Right forelimb (tissue), 1 donor: ENCODE measurements at places on chromosomes 13 and 19.
A peak's percentile ranks its signal among the peaks of the same experiment; 100 is the strongest.

DNA sequence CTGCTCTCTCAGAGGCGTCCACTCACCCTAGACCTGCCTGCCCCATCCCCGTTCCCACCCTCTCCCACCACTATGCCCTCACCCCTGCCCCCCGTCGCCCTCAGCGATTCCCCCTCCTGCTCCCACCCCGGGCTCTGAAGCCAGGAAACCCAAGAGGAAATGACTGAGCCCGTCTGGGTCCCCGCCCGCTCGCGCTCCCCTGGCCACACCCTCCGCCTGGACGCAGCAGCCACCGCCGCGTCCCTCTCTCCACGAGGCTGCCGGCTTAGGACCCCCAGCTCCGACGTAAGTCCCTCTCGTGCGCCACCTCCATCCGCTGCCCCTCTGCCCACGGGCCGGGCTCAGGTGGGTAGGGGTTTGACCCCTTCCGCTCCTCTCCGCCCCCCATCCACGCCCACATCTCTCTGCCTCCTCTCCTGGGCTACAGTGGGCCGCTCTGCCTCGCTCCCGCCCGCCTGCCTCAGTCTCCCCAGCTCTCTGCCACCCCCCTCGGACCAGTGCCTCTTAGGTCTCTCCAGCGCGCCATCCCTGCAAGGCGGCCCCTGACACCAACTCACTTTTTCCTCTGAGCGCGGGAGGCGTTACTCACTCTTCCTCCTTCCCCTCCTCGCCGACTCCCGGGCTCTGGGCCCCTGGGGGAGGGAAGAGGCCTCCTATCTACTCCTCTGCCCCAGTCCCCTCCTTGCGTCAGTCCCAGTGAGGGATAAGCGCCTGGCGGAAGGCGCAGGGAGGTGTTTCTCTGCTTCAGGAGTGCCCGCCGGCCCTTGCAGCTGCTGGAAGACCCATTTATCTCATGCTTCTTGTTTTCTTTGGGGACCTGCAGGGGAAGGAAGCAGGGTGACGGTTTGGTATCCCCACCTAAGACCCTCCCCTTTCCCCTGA is at the start of gene FXYD5:
FXYD5 (plus strand) TSS at position 211 of the 882 bp plus-strand sequence. CDS start 816 bp downstream, outside the sequence.
- DNase-seq: peak; percentile 68

DNA sequence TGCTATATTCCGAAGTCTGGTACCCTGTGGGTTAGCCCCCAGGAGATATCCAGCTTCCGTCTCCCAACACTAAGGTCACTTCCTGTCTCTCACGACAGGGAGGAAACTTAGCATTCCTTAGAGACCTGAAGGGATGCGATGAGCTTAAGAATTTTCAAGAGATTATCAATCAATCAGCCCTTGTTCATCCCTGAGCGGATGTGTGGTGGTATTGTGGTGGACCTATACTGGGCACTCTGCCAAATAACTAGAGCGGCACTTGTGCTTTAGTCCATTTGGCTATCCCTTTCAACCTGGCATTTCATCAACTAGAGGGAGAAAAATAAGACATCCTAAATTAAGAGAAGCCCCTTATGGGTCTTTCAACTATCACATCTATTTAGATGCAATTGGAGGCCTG is 30.9 kb upstream of the ZNF562 start:
- DNase-seq: no peak

DNA sequence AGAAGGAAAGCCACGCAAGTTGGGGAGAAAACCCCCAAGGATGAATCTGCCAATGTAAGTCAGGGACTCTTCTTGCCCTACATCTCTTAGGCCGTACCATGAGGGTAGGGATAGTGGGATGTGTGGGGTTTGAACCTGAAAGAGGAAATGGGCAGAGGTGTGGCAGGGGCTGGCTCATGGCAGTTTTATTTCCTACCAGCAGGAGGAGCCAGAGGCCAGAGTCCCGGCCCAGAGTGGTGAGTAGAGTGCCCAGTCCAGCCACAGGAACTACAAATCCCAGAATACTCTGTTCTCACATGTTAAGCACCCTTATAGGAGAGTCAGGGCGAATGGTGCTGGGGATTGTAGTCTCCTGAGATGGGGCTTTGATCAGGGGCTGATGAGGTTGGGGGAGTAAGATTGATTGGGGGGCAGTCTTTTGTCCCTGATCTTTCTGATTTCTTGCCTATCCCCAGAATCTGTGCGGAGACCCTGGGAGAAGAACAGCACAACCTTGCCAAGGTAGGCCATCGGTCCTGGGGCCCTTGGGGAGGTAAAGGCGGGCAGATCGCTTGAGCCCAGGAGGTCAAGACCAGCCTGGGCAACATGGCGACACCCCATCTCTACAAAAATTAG is 16.5 kb downstream of the VASP start:
- DNase-seq: peak; percentile 84

DNA sequence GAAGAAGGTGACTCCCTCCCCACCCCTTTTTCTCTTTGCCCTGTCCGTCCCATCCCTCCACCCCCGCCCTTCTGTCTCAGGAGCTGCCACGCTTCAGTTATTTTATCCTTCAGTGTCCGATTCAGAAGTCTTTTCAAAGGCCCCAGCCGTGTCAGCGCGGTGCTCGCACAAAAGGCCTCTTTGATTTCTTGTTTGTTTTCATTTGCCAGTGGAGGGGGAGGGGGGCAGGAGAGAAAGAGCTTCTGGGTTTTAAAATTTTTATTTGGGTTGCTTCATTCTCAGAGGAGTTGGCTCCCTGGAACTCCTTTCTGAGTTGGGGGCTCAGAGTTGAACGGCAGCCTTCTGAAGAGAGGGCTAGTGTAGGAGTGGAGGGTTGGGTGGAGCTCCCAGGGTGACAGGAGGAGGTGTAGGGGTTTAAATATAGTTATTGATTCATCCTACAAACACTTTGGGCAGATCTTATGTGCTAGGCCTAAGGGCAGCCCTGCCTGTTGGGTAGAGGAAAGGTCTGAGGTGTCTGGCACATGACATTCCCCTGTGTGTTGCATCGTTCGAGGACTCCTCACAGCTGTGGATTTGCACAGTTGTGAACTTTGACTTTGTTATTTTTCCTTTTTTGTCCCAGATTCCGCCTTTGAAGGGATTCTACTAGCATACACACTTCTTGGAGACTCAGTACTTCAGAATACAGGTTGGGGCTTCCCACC is 36.8 kb downstream of the NFIX start:
- DNase-seq: no peak

- DNase-seq: no peak
These were observed 906 bp upstream of the CYP4F11 start for GRCh38 chr19:15935167-15935702.

- no peak for DNase-seq
These were observed 102.0 kb downstream of the SLITRK1 start for GRCh38 chr13:83780227-83780626.

DNA sequence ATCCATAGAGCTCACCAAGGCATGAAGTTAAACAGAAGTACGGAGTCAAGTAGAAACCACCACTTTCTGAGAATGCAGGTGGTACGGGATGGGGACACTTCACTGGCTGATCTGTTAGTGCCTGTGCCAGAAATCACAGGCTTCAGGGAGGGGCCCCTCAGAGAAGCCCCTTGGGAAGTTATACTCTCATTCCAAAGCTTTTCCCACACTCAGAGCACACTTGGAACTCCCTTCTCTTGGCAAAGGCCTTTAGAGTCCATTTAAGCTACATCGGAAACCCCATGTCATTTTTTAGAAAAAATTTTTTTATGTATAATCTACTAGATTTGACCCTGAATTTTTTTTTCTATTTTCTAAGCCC is 80.7 kb upstream of the WASF3 start:
- DNase-seq: peak; percentile 52

GRCh38 chr13:22168437-22169190 is 497.7 kb downstream of the FGF9 start:
- DNase-seq: no peak

GRCh38 chr13:70634893-70635292 is 526.6 kb upstream of the KLHL1 start:
- no peak for DNase-seq

DNA sequence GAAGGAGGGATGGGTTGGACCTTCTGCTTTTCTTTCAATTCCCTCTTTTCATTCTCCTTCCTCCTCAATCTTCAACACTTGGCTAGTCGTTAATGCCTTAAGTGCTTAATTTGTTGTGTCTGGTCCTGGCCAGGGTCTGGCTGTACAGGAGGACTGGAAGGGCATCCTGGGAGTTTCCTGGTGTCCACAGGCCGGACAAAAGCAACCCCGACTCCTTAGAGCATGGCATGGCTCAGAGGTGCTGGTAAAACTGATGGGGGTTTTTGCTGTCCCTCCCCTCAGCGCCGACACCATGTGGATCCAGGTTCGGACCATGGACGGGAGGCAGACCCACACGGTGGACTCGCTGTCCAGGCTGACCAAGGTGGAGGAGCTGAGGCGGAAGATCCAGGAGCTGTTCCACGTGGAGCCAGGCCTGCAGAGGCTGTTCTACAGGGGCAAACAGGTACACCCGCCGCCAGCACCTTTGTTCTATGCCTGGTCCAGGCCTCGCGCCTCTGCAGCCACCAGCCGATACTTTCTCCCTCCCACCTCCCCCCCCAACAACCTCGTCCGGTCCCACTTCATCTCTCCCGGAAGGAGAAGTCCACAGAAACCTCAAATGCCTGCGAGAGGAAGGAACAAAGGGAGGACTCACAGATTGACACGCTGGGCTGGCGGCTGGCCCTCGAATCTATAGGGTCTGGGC is 1.4 kb downstream of the UHRF1 start:
- no peak for DNase-seq

DNA sequence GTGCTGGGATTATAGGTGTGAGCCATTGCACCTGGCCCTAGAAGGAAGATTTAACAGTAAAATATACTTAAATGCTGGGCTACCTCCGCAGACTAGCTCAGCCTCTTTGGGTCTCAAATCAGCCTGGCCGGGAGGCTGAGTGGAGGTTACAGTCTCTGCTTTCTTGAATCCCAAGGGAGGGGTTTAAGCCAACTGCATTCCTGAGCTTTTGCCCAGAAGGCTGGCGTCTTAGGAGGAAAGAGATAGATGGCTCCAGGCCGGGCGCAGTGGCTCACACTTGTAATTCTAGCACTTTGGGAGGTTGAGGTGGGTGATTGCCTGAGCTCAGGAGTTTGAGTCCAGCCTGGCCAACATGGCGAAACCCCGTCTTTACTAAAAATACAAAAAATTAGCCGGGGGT is 623 bp upstream of the C5AR1 start:
- DNase-seq: no peak

DNA sequence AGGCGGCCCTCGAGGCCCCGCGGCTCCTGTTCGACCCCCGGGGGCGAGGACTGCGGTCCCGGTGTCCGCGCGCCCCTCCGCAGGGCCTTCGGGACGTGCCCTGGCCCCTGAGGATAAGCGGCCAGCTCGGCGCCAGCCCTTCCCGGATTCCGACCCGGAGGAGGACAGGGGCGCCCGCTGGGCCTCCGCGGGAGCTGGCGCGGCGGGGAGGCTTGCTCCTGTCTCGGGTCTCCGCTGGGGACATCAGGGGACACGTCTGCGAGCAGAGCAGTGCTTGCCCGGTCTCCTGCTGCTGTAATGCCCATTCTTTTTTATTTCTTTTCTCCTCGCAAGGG is 829 bp downstream of the B3GLCT start:
- peak; percentile 83 for DNase-seq

- DNase-seq: no peak
These were observed 108.4 kb downstream of the KLF5 start for GRCh38 chr13:73167028-73167820.

GRCh38 chr19:35135389-35135909 is 590 bp upstream of the LGI4 start:
- peak; percentile 92 for DNase-seq

GRCh38 chr13:102763741-102764140 is 9.8 kb downstream of the TEX30 start:
- DNase-seq: no peak

DNA sequence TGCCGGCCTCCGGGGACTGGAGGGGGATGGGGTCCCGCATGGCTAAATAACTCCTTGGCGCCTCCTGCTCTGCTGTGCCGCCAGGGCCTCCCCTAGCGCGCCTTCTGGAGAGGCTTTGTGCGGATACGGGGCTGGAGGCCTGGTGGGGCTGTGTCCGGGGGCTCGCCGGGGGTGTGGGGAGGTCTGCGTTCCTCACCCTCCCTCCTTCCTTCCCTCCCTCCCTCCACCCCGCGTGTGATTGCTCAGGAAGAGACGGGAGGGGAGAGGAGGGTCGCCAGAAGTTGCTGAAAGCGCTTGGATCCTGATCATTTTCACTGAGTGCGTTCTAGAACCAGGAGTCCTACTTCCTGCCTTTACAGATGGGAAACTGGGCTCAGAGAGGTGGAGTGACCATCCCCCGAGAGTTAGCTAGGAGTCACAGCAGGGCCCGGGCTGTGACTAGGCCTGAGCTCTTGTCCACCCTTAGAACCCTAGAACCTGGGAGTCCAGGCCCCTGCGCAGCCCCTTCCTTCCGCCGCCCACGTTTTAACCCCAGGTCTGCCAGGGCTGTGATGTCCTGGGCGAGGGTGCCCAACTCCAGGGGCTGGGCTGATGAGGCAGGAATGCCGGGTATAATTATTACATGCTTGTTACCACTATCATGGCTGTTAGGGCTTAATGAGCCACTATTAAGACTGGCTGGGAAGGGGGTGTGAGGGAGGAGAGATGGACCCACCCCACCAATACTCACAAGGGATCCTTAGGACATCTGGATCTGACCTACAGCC is 782 bp upstream of the JUND start:
- DNase-seq: no peak

GRCh38 chr13:41668130-41668757 is 210.9 kb downstream of the RGCC start:
- no peak for DNase-seq

DNA sequence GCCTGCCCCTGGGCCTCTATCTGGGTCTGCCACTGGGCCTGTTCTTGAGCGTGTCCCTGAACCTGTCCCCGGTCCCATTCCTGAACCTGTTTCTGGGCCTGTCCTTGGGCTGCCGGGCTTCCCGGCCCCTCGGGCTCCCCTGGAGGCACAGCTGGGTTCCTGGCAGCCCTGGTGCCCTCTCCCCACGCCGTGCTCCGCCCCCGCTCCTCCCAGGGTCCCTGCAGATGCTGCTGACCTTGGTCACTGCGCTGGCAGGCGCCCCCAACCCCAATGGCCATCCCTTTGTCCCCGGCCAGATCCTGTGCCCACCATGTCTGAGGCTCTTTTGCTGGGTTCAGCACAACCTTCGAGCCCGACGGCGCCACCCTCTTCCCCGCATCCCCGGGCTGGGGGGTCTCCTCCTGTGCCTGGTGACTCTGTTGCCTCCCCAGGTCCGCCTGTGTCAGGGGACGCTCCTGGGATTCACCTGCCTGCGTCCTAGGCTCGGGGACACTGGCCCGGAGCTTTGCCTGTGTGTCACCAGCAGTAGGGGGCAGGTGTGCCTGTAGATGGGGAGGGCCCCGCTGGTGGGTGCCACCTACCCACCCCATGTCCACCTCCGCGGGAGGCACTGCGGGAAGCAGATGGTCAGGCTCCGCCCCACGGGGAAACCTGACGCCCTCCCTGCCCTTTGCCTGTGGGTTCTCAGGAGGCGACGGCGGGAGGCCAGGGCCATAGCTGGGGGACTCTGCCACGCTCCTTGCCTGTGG is 41.0 kb upstream of the GRTP1 start:
- DNase-seq: peak; percentile 36
